Activated naive CD4-positive, alpha-beta T cell treated with anti-CD3 and anti-CD28 coated beads, Interleukin-2, amount 50 U/mL, for 16 hours (primary cell): ENCODE measurements at places on chromosomes 6 and 20.

DNA sequence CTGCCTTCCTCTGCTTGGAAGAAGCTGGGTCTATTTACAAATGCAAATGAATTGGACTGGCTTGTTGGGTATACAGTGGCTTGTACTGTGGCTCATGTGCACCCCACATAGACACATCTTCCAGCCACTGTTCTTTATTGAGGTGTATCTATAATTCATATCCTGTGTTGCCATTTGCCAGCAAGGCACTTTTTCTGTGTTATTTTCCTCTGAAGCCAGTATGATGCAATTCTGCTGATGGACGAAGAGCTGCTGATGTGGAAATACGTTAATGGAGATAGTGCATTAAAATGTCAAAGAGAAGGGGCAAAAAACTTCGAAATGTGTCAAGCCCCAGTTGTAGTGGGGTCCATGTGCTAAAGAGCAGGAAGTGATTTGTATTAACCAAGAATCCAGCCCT lies 167.5 kb downstream of the TMEM242 start:
- DNase-seq, result no peak

DNA sequence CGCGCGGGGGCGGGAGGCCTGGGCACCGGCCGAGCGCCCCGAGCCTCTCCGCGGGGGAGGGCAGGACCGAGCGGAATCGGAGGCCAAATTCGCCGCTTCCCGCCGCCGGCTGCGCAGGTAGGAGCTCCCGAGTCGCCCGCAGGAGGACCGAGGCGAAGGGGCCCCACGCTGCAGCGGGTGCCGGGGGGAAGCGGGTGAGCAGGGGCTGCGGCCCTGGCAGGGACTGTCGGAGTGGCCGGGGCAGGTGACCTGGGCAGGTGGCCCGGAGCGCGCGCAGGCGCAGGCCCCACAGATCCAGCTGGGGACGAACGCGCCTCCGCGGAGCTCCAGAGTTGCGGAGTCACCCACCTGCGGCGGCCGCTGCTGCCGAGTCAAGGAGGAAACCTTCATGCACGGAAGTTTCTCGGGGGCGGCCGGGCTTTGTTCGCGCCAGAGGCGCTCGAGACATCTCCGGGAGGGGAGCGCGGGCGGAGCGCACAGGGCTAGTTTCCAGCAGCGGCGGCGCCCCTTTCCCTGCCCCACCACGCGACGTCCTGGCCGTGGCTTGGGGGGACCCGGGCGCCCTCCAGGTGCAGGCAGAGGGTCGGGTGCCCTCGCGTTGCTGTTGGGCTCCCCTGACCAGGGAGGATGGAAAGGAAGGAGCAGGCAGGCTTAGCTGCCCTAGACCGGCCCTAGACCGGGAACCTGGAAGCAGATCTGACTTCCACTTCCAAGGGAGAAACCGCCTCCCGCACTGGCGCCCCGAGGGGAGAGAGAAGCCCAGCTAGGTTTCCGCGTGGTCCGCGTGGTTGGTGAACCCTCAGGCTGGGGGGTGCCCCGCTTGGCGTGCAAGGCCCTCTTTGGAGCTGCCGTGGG lies 590 bp downstream of the SLCO4A1 start:
- DNase-seq, result peak; percentile 68

- no peak for DNase-seq
Measured at GRCh38 chr6:148557796-148558321, 189.0 kb upstream of the UST start.

- no peak for DNase-seq
Measured at GRCh38 chr20:19213946-19214490, 1.6 kb downstream of the SLC24A3 start.

DNA sequence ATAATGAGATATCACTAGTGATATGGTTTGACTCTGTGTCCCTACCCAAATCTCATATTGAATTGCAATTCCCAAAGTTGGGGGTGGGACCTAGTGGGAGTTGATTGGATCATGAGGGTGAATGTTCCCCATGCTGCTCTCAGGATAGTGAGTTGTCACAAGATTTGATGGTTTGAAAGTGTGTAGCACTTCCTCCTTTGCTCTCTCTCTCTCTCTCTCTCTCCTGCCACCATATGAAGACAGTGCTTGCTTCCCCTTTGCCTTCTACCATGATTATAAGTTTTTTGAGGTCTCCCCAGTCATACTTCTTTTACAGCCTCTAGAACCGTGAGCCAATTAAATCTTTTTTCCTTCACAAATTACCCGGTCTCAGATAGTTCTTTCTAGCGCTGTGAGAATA lies 1002.0 kb upstream of the ADGRB3 start:
- DNase-seq, result no peak
